ENCODE measurements at places on chromosomes 2 and 18.

- DNase-seq: no peak
These were observed 115.8 kb downstream of the PIGN start for GRCh38 chr18:62071071-62071470.

- no peak for DNase-seq
These were observed 39.5 kb downstream of the ZC3H6 start for GRCh38 chr2:112314856-112315255.

- no peak for DNase-seq
These were observed 359.4 kb upstream of the KCNH7 start for GRCh38 chr2:163198007-163198406.

DNA sequence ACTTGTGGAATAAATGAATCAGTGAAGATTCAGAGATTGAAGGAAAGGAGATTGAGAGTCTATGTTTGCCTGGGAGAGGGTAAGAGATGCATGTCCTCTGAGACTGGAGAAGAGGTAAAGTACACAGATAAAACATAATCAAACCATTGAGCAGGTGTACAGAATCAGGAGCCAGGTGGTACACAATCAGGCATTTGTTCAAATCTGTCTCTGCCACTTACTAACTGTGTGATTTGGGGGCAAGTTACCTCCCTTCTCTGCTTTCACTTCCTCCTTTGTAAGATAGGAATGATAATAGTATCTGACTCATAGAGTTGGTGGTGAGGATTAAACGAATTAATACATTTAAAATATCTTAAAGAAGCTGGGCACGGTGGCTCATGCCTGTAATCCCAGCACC is 94.0 kb downstream of the CDK15 start:
- DNase-seq: no peak

- DNase-seq: no peak
These were observed 66.2 kb downstream of the DNMT3A start for GRCh38 chr2:25275575-25275965.

GRCh38 chr2:88095022-88095421 is 27.4 kb downstream of the SMYD1 start:
- DNase-seq: no peak

DNA sequence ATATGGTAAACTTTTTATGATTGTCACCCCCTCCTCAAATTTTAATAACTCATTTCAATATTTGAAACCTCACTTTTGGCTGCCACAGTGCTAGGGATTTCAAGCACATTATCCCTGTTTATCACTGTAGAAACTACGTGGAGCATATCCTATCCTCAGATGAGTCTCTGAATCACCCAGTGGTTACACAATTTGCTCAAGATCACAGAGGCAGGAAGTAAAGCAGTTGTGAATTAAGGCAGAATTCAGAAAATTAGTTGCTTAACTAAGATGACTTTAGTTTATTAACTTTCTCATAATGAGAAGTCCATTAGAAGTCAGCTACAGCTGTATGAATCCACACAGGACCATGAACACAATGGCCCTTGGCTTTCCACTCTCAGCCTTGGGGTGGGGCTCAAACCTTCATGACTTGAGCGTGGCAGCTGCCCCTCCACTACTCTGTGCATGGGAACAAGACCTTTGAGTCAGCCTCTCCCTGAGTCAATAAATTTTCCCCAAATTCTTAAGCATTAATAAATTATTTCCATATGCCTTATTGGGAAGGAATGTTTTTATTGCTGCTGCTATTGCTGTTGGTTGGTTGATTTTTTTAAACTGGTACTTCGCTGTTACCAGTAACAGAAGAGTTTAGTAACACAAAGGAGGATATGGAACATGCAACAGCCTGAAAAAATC is 369.0 kb downstream of the CBLN2 start:
- DNase-seq: no peak

DNA sequence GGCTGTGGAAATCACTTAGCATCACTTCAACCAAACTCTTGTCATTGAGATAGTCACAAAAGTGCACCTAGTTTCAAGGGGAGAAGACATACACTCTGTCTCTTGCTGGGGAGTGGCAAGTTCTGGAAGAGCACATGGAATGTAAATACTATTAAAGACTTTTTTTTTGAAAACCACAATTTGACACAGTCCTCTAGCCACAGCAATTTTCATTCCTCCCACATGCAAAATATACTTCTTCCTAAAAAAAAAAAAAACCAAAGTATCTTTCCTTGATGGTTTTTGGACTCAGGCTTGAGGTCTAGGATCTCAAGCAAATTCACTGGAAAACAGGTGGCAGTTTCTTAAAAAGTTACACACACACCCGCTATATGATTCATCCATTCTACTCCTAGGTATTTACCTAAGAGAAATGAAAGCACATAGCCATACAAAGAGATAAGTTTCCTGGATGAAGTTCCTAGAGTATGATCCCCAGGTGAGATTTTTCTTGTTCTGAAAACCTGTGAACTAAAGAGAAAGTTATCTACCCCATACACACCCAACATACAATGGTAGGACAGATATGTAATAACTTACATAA is 295.8 kb downstream of the SP3 start:
- DNase-seq: no peak

GRCh38 chr2:65539633-65540032 is 107.2 kb upstream of the SPRED2 start:
- DNase-seq: no peak

DNA sequence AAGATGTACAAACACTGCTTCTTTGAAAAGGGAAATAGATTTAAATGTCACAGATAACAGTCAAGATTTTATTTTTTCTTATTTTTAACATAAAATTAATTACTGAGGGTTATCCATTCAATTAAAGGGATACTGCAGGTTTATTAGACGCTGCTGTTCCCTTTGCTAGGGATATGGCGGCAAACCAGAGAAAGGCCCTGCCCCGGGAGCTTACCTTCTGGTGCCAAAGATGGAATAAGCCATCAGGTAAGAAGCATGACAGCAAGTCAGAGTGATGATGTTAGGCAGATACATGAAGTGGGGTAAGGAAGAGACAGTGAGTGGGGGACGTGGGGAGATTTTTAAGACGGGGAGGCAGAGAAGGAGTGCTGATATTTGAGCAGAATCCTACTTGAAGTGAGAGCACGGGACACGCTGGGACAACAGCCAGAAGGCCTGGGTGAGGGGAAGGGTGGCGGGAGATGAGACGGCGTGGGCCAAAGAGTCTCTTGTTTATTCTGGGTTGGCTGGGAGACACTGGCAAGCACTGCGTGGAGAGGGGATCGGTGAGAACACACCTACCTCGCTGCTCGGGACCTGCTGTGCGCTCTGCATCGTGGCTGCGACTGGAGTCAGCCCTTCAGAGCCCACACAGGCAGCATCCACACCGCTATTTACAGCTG is 250.5 kb upstream of the TMEM200C start:
- DNase-seq: no peak

GRCh38 chr18:22728481-22729105 is 204.5 kb upstream of the RBBP8 start:
- DNase-seq: no peak

DNA sequence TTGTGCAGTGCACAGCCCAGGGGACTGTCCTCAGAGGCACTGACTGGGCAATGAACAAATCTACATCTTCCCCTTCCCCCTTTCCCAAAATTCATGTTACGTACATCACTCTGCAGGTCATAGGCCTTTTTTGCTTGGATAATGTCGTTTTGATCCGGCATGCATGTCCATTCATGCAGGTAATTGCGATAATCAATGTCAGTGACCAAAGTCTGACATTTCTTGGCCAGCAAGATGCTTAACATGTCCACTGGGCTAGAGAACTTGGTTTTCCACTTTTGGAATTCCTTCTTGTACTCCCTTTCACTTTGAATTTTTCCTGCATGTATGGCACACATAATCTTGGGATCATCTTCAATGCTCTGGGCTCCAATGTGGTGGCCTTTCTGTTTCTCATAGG is 124.6 kb downstream of the NEB start:
- no peak for DNase-seq

- DNase-seq: no peak
These were observed 327.6 kb downstream of the ZNF516 start for GRCh38 chr18:76167410-76167809.

DNA sequence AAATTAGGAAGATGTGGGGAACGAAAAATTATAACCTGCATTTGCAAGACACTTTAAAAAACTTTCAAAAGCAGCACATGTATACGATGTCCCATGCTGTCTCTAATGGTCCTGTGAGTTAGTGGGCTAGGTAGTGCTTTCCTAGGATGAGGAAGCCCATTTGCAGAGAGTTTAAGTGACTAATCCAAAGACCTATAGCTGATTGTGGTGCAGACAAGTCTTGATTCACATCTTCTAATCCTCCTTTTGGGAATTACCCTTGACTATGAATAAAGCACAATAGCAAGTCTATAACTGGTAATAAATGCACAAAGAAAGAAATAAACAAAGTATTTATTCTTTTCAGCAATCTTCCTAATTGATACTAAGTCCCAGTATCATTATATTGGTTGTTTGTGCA is 234.6 kb upstream of the FANCL start:
- DNase-seq: no peak

GRCh38 chr2:160270571-160271113 is 70.6 kb upstream of the ITGB6 start:
- no peak for DNase-seq

- DNase-seq: no peak
These were observed 54.8 kb downstream of the ATP9B start for GRCh38 chr18:79123948-79124347.

DNA sequence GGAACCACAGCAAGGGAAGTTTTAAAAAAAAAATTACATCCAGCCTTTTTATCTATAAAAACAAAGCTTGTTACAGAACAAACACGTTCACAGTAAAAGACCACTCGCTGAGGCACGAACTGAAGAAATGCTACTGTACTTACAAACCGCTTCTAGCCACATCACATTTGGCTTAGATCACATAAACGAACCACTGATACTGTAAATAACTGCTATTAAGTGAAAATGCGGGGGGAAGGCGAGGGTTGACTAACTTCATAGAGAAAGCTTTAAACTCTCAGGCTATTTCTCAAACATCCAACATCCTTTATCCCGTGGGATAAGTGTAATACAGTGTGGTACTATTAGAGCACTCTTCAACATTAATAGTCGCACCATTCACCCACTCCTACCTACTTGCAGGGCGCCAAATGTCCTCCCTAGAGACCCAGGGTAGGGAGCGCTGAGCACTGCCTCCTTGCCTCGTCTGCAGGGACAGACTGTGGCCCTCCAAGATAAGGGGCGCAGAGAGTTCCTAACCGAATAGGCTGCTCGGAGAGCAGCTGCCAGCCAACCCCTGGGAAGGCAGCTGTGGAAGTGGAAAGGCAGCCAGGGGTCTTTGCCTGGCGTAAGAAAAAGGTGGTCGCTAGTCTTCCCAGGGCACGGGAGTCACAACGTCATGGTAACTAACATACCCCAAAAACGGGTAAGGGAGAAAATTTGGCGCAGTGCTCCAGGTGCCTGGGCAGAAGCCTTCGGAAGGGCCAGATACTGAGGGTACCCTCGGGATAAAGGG is 854 bp downstream of the GPR155 start:
- DNase-seq: no peak

DNA sequence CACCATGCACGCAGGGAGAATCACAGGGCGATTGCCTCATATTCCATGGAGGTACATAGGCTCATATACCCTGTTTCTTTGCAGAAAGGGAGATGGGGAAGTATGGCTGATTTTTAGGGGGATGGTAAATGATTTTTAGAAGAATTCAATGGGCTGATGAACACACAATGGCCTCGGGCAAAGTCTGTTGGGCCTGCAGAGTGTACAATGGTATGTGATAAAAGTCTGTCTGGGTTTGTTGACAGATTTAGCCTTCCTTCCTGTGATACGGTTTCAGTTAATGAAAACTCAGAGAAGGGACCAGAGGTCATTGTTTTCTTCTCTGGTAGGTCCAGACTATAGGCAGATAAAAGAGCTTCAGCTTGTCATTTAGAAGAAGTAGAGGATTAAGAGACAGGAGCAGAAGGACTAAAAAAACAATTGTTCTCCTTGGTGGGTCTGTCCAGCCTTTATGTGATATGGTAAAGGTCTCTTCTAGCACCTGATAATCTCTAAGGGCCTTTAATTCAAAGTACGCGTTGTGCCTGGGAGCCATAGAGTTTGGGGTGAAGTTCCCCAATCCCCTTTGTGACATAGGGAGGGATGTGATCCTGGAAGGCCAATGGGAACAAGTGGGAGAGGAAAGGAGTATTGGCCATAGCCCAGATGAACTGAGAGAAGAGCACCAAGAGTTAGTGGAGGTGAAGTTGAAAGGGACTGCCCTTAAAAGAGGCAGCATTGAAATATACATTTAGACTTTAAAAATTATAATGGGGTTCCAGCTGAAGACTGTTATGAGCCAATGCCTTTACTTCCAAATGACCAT is 107.5 kb upstream of the SERPINE2 start:
- DNase-seq: no peak

GRCh38 chr2:237904831-237905599 is 45.6 kb downstream of the RAMP1 start:
- no peak for DNase-seq

- DNase-seq: no peak
These were observed 102.3 kb upstream of the NEUROD1 start for GRCh38 chr2:181782660-181783059.

GRCh38 chr2:235262750-235263149 is 231.1 kb upstream of the AGAP1 start:
- no peak for DNase-seq

- no peak for DNase-seq
These were observed 80.7 kb upstream of the CD28 start for GRCh38 chr2:203625701-203626100.

GRCh38 chr2:15163326-15163725 is 397.8 kb downstream of the NBAS start:
- DNase-seq: no peak

- DNase-seq: no peak
These were observed 188.5 kb downstream of the ANAPC1 start for GRCh38 chr2:111695441-111696007.

- DNase-seq: no peak
These were observed 782.3 kb downstream of the LRP1B start for GRCh38 chr2:141348481-141348880.

All from stimulated activated CD4-positive, alpha-beta T cell treated with anti-CD3 and anti-CD28 coated beads, TNF-alpha, amount 100 ng/mL, for 4 hours (primary cell).